ENCODE measurements at places on chromosomes 6 and 20.

DNA sequence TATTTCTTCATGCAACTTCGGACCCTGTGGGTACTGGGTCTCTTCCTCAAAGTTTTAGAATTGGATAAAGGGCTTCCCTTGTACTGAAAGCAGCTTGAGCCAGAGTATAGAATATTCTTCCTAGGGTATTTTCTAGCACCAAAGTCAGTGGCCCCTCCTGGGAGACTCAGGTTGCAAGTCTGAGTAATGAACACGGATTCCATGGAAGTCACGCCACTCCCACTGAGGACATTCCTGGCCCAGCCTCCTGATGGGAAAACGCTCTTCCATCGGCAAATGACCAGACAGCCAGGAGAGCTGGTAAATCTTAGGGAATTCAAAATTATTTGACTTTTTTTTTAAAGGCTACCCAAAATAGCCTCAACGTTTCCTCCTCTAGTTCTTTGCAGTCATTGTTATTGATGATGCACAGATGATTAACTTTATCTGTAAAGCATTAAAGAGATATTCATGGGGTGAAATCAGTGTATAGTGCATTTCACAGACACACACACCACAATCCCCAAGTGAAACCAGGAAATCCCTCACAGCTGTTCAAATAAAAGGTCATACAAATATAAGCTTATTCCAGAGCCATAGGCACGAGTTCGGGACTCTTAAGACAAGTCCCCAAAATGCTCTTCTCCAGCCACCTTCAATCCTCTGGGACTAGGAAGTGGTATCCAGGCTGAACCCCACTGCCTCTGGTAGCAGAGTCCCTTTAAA is 248.8 kb downstream of the SOD2 start:
- DNase-seq, result no peak

DNA sequence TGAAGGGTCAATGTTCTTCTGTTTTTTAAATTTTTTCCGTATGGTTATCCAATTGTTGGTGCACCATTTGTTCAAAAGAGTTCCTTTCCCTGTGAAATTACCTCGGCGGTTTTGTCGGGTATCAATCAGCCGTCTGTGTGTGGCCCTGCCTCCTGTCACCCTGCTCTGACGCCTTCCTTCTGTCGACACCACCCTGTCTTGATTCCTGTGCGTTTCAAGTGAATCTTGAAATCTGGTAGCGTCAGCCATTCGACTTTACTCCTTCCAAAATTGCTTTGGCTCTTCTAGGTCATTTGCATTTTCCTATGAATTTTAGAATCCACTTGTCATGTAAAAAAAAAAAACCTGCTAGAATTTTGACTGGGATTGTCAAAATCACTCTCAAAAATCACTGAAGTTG is 181.1 kb downstream of the CDH4 start:
- DNase-seq, result no peak

DNA sequence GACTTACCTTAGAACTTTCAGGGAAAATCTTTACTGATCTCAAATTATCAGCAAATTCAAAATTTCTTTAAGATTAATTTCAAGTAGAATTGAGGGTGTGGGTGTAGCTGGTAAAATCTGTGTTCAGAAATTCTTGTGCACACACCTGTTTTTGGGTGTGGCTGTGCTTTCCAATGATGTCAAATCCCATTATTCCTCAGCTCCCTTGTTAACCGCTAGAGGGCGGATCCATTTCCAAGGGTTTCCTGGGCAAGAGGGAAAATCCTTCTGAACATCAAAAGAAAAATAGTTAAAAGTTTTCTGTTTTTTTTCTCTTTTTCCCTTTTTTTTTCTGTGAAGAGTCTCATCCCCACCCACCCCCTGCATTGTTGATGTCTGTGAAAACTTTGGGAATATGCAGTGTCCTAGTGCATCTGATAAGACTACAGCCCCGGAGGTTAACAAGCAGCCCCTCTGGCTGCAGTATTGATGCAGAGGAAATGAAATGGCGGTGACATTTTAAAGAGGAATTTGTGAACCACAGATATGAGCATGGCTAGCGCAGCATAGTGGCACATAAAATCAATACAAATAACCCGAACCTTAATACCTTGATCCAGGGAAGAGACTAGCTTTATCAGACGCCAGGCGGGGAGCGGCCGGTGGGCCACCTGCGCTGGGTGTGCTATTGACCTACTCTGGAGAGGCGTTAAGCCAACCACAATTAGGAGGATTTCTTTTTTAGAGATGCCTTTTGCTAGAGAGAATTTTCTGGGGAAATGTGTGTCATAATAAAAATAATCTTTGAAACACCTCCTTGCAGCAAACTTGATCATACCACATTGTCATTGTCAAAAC is 130.9 kb downstream of the FOXA2 start:
- DNase-seq, result no peak

DNA sequence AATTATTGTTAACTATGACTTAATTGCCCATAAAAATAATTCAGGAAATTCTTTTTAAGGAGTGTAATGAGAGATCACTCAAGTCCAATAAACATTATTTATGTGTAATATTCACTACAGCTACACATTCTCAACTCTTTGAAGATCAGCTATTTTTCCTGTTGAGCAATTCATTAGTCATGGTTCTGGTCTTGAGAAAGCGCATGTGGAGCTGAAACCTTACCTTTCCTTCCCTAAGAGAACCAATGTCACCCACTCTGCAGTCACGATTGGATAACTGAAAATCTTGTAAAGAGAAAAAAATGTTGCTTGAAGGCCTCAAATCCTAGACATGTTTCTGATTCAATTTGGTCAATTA is 736.9 kb upstream of the MARCKS start:
- DNase-seq, result no peak

GRCh38 chr6:35391240-35391968 is 49.0 kb downstream of the PPARD start:
- DNase-seq, result no peak

DNA sequence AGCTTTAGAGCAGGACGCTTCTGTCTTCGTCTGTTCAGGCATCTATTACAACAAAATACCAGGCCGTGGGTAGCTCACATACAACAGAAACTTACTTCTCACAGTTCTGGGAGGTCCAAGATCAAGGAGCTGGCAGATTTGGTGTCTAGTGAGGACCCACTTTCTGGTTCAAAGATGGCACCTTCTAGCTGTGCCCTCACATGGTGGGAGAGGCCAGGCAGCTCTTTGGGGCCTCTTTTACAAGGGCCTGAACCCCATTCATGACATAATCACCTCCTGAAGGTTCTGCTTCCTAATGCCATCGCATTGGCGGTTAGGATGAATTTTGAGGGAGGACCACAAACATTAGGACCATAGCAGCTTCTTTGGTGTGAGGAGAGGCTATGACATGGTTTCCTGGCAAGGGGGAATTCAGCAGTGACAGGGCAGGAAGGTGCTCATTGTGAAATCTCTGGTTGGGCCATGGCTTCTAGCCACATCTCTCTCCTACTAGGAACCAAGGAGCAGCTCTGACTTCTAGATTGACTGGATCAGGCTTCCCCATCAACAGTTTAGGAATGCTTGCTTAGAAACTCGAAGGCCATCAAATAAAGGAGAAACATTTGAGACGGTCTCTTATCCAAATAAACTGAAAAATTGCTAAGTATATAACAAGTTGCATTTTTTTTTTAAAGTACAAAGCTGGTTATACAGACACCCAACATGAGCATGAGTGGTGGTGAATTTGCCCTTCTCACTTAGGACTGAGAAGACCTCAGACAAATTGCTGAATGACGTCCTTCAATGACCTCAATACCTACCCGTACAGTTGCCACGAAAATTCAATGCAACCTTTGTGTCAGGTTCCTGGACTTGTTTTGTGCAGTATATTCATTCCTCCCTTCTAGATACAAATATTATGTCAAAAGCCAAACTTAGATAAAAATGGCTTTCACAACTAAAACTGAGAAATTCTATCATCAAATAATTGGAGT is 140.7 kb downstream of the ZDHHC14 start:
- DNase-seq, result no peak

DNA sequence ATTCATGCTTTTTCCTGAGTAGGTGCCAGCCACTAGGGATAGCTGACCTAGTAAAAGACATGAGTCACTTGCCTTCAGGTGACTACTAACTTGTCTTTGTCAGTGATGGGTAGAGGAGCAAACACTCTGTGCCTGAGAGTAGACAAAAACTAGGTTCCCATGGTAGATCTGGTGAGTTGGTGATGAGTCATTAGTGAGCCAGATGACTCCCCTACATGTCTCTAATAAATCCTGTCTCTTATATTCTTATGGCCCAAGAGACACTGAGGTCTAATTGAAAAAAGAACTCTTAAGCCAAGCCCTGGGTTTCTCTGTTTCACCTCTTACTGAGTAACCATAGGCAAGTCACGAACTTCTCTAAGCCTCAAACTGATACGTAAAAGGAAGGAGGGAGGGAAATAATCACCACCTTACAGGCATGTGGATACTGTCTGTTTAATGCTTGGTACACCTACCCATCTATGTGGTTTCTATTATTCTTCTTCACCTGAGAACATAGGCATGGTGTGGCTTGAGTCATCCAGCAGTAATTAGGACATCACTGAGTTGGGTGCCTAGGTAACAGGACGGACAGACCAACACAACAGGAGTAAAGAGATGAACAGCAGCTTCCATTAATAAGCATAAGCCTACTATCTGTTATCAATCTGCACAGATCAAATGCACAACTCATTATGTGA is 20.3 kb downstream of the TTPAL start:
- no peak for DNase-seq

DNA sequence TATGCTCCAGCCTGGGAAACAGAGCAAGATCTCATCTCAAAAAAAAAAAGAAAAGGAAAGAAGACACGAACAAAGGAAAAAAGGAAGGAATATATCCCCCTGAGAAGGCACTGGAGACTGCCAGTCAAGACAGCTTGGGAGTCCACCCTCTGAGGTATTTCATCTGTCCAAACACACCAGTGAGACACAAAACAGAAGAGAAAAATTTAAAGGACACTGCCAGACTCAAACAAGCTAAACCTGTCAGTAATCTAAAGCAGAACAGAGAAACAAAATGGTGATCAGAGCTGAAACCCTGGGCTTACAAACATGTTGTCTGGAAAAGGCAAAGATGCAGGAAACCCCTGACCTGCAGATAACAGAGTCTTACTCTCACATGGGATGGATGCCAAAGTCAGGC is 114.9 kb downstream of the DCDC2 start:
- DNase-seq, result no peak

DNA sequence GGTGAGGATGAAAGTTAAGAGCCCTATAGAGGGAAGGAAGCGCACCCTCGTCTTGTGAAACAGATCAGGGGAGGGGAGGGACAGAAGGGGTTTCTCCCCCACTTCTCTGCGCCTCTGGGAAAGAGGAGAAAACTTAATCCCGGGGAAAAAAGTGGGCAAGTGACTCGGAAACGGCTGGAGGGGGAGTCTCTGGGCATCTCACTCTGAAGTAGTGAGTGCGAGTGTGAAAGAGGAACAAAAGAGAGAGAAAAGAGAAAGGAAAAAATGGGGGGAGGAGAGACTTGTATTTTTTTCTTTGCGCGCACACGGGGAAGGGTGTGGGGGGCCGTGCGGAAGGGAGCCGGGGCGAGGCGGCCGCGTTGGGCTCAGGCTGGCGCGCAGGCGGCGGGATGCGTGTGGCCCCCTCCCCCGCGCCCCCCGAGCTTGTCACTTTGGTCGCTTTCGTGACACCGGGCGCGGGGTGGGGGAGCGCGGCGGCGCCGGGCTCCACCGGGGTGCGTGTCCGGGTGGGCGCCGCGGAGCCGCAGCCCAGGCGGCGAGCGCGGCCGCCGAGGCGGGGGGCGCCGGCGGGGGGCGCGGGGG is 454 bp downstream of the L3MBTL3 start:
- no peak for DNase-seq

DNA sequence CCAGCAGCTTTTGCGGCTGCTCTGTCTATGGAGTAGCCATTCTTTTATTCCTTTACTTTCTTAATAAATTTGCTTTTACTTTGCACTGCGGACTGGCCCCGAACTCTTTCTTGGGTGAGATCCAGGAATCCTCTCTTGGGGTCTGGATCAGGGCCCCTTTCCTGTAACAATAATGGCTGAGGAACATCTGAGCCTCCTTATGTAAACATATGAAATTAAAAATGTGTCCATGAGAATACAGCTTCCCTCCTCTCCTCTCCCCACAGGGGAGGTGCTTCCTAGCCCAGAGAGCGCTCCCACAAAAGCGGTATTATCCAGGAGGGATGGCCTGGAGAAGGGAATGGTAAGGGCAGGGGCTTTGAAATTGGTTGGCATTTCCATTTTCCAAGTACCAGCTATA is 81.1 kb downstream of the PSMG4 start:
- no peak for DNase-seq

- DNase-seq, result no peak
Measured at GRCh38 chr20:32028647-32029372, 18.6 kb downstream of the CCM2L start.

DNA sequence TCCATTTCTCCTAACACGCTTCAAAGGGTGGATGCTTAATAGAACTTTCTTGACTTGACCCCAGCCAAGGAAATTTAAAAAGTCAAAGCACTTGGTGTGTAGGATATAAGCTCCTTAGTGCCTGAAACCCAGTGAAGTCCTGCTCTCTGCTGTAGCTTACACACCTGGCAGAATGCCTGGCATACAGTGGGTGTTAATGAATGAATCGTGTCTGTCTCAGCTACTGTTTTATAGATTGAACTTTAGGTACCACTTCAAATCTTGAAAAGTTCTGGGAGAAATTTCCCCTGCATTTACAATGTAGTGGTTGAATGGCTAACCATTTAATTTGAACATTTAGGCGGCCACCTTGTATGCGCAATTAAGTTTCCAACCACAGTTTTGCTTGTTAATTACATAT is 70.5 kb upstream of the ZNF217 start:
- DNase-seq, result no peak

GRCh38 chr6:94680669-94681212 is 896.6 kb upstream of the MANEA start:
- no peak for DNase-seq

- DNase-seq, result no peak
Measured at GRCh38 chr20:62326559-62326958, 23.8 kb downstream of the ADRM1 start.

DNA sequence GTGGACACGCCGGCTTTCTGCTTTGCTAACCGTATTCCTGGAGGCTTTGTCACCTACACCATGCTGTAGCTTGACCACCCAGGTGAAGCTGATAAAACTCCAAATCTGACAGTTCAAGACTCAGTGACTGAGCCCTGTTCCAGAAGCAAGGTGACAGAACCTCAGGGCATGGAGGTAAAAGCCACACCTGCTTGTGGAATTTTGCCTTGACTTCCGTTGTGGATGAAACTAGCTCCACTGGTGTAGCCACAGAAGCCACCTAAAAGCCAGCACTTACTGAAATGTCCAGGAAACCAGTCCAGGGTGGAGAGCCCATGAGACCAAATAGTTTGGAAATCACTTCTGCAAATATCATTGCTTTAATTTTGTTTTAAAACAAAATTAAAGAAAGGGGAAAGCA is 11.0 kb downstream of the CST8 start:
- DNase-seq, result no peak

DNA sequence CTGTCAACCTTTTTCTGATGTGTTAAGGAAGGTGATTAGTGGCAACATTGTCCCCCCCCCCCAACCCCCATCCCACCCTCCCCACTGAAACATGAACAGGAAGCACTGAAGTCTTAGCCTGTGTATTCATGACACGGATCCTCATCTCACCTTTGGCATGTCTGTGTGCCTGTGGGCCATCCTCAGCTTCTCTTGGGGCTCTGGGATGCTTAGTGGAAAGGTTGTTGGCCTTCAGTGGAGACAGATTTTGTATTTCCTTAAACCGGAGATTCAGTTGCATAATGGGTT is 93.6 kb downstream of the RREB1 start:
- DNase-seq, result no peak

Measured in stimulated activated CD4-positive, alpha-beta T cell treated with anti-CD3 and anti-CD28 coated beads, Interleukin-1b, Interleukin-23, amount 100 ng/mL, for 1 hour (primary cell).